ENCODE measurements at places on chromosomes 5 and 9.

GRCh38 chr5:82329393-82329792 lies 51.2 kb upstream of the RPS23 start:
- no peak for DNase-seq

GRCh38 chr9:135801070-135801469 lies 99.1 kb downstream of the KCNT1 start:
- DNase-seq = no peak

GRCh38 chr9:76855015-76855414 lies 50.9 kb downstream of the PRUNE2 start:
- no peak for DNase-seq

DNA sequence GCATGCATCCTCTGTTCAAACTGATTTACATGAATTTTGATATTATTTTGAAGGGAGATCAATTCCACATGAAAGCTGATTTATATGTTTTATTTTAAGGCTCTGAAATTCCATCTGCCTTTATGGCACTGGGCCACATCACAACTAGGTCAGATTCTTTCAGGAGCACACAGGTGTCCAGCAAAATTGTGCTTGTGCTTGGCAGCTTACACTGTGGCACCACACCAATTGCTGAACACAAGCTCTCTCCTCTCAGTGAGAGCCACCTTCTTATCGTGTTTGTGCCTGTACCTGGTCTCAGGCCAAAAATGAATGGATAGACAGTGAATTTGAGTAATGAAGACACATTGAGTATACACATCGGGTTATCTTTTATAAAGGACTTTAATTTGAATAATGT lies 200.4 kb downstream of the CDH10 start:
- peak; percentile 4 for DNase-seq

All from NCI-H524 (cell line).